ENCODE measurements at places on chromosomes 7 and 10.

DNA sequence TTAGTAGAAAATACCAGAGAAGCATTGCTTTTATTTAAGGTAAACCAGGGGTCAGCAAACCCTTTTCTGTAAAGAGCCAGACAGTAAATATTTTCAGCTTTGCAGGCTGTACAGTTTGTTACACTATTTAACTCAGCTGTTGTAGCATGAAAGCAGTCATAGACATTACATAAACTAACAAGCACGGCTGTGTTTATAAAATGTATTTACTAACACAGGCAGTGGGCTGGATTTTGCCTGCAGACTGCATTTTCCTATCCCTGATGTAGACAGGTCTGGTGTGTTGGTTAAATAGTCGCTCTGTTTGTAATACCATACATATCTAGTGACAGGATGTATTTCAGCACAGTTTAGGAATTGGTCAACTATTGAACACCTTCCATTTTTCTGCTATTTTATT is 129.3 kb downstream of the ST7 start:
- DNase-seq: no peak

DNA sequence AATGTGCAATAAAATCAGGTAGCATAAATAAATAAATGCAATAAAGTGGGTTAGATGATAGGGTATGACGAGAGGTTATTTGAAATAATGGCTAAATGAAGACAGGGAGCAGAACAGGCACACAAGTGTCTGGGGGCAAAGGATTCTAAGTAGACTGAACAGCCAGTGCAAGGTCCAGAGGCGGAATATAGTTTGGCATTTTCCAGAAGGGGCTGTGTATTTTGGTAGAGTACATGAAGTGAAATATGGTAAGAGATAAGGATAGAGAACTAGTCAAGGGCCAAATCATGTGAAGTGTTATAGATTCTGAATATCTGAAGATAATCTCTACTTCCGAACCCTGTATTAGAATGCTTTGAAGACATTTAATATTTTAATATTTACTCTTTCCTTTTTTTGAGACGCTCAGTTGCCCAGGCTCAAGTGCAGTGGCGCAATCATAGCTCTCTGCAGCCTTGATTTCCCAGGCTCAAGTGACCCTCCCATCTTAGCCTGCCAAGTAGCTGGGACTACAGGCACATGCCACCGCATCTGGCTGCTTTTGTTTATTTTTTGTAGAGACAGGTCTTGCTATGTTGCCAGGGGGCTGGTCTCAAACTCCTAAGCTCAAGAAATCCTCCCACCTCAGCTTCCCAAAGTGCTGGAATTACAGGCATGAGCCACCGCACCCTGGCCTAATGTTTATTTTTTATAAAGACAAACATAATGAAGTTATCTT is 44.4 kb upstream of the CD36 start:
- DNase-seq: no peak

- DNase-seq: no peak
Measured at GRCh38 chr10:65194555-65194954, 1673.4 kb downstream of the REEP3 start.

- DNase-seq: no peak
Measured at GRCh38 chr7:130162196-130162595, 43.0 kb downstream of the TMEM209 start.

- no peak for DNase-seq
Measured at GRCh38 chr7:94510582-94511496, 1.2 kb downstream of the CASD1 start.

DNA sequence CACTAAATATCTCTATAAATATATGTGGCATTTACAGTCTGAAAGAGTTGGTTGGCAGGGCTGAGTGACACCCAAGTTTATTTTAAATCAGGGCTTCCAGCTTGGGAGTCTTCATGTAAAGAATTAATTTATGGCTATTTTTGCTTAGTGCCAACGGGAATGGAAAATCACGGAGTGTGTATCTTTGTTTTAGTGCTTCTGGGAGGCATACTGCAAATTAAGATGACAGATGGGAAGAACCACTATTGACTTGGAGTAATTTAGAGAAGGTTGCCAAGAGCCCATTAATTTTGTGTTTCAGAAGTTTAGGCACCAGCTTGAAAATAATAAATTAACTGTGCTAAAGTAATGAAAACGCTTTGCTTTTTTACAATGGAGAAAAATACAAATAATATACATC is 135.2 kb downstream of the GPR37 start:
- DNase-seq: no peak

DNA sequence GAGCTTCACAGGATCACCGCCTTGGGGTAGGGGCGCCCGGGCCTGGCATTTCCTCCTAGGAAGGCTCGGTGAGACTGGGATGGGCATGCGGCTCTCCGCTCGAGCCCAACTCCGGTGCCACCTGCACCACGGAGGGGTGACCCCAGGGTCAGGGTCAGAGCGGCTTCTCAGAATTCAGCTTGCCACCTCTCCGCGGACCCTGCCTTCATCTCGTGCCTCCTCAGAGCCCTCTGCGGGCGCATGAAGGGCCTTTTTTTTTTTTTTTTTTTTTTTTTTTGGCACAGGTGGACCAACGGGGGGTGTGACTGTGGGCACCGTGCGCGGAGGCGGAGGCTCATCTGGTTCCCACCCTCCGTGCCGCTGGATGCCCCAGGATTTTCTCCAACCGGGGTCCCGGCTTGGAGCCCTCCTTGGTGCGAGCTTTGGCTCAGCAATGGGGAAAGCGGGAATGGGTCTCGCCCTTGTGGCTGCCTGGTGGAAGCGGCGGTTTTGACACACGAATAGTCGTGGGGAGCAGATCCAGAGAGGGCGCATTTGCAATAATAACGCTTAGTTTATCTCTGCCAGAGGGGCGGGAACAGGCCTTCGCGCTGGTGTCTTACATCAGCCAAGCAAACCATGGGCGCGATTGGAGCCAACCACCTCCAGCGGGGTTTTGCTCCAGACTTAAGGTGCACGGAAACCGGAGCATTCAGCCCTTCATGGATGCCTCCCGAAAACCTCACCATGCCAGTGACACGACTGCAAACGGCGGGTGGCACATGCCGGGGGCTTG is 5.0 kb upstream of the TNRC18 start:
- DNase-seq: peak; percentile 75

GRCh38 chr7:130429019-130429418 is 11.8 kb downstream of the CEP41 start:
- no peak for DNase-seq

DNA sequence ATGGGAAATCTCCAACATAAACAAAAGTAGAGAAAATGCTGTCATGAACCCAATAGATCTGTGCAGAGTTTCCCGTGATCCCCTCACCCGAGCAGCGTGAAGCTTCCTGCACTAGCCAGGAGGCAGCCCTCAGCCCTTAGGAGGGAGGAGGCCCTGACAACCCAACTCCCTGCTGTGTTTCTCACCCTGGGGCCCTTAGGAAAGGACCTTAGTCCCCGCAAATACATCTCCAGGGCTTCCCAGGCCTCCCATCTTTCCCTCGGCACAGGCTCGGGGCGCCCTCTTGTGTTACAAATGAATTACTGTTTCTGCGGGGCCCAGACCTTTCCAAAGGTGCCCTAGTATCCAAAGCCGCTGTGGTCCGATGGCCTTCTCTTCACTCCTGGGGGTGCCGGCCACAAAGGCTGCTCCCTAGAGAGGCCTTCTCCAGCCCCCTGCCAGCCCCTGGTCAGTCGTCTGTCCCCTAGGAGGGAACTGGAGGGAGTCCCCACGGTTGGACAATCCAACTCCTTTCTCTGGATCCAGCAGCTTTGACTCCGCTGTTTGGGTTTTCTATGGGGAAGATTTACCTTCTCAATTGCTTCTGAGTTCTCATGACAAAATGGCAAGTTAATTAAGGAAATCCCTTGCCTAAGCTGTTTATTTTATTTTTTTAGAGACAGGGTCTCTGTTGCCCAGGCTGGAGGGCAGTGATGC is 49.9 kb upstream of the SH2B2 start:
- DNase-seq: no peak

DNA sequence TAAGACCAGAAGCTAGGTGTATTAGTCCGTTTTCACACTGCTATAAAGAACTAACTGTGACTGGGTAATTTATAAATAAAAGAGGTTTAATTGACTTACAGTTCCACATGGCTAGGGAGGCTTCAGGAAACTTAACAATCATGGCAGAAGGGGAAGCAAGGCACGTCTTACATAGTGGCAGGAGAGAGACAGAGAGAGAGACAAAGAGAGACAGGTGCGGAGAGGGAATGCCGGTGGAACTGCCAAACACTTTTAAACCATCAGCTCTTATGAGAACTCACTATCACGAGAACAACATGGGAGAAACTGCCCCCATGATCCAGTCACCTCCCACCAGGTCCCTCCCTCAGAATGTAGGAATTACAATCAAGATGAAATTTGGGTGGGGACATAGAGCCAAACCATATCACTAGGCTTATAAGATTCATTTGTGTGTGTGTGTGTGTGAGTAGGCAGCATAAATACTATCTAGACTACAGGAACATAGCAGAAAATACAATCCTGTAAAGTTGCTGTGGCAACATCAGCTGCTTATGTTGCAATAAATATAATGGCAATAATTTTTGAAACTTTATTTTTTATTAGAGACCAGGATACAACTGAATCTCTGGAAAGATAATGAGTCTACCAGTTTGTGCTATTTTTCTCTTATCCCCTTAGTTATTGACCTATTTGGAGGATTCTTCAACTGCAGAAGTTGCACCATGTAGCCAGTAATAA is 77.1 kb downstream of the NRF1 start:
- DNase-seq: no peak

DNA sequence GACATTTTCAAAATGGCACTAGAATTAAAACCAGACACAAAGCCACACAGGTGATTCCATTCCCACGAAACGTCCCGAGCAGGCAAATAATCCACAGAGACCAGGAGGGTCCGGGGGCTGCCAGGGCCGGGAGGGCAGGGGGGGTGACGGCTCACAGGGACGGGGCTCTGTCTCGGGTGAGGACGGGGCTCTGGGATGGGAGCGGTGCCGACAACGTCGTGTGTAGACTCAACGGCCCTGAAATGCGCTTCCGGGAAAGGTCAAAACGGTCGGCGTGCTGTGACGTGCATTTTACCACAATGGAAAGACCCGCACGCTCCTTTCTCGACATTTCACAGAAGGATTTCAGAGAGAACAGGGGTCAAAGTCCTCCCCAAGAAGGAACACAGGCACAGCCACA is 63.3 kb upstream of the PDGFA start:
- no peak for DNase-seq

- DNase-seq: no peak
Measured at GRCh38 chr7:122314284-122314683, 9.7 kb upstream of the FEZF1 start.
